ENCODE measurements at places on chromosomes 7 and 10.

DNA sequence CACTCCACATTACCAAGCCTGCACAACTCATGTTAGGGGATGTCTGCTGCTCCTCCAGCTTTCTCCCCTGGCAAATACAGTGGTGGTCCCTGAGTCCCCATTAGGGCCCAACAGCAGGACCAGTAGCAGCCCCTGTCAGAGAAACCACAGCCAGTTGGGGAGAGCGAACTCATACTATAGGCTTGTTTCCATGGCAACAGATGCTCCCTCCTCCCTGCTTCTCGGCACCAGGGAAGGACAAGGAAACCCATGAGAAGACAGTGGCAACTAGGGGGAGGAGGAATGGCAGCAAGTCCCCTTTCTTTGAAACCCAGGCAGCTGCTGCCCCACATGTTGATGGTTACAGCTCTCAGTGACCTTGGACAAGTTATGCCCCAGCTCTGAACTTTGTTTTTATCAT, 326.4 kb downstream of the KCNMA1 start:
- DNase-seq: no peak

DNA sequence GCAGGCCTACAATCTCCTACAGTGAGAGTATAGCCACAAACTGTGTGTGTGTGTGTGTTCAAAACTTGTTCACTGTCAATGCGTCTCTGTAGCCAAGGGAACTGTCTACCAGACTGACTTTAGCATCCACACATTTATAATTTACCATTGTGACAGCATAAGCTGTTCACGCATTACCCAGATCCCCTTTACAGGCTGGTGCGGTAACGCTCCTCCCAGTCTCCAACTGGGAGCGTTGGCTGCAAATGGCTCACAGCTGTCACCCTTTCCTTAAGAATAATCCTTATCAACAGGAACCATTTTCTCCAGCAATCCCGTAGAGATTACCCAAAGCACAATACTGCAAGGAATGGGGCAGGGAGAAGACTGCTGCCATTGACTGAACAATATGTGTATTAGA, 199.5 kb downstream of the GPAM start:
- DNase-seq: no peak

- DNase-seq: no peak
Observed at GRCh38 chr10:102007796-102008195, 48.2 kb downstream of the ARMH3 start.

GRCh38 chr10:70247360-70247759, 14.1 kb upstream of the PPA1 start:
- no peak for DNase-seq

All from DMS153 (cell line).